Activated CD4-positive, alpha-beta T cell treated with anti-CD3 and anti-CD28 coated beads for 36 hours (primary cell): ENCODE measurements at places on chromosomes 7 and 10.

DNA sequence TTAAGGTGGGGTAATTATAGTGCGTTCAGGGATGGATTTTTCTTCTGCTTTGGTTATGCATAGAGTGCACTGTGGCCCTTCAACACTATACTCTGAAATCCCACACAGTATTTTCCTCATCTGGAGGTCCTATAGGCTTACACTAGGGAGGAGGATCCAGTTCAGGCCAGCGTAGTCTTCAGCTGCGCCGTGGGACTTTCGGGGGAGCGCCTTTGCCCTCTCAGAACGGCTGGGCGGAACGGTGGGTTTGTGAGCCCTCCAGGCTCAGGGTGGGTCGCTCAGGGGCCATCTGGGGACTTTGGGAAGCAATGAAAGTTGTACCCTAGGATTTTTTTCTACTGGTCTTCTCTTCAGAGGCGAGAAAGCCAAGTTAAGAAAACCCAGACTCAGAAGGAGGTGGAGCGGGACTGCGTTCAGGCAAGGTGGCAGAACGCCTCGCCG lies 652 bp upstream of the VPS26A start:
- H3K27ac ChIP-seq, result peak overlapping the region; percentile 91
- DNase-seq, result no peak
- H3K36me3 ChIP-seq, result no peaks in the 10 kb centered on the region
- peak overlapping the region; percentile 90 for H3K4me3 ChIP-seq

DNA sequence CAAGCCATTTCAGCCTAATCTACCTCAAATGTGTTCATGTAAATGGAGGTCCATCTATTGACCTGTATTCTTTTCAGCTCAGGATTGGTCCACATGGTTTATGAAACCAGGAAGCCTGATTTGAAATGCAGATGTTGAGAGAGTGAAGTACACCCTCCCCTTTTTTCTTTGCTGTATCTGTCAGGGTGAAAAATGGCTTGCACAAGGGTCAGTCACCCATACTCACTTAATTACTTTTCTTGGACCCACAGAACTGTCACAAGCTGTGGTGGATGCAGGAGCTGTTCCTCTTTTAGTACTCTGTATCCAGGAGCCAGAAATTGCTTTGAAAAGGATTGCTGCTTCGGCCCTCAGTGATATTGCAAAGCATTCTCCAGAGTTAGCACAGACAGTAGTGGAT lies 41.2 kb downstream of the SPAG6 start:
- DNase-seq, result no peak
- peaks cover 3% of the 10 kb centered on the region for H3K27me3 ChIP-seq
- no peak overlapping the region for H3K27ac ChIP-seq
- no peaks in the 10 kb centered on the region for H3K4me1 ChIP-seq
- H3K4me3 ChIP-seq, result no peak overlapping the region

DNA sequence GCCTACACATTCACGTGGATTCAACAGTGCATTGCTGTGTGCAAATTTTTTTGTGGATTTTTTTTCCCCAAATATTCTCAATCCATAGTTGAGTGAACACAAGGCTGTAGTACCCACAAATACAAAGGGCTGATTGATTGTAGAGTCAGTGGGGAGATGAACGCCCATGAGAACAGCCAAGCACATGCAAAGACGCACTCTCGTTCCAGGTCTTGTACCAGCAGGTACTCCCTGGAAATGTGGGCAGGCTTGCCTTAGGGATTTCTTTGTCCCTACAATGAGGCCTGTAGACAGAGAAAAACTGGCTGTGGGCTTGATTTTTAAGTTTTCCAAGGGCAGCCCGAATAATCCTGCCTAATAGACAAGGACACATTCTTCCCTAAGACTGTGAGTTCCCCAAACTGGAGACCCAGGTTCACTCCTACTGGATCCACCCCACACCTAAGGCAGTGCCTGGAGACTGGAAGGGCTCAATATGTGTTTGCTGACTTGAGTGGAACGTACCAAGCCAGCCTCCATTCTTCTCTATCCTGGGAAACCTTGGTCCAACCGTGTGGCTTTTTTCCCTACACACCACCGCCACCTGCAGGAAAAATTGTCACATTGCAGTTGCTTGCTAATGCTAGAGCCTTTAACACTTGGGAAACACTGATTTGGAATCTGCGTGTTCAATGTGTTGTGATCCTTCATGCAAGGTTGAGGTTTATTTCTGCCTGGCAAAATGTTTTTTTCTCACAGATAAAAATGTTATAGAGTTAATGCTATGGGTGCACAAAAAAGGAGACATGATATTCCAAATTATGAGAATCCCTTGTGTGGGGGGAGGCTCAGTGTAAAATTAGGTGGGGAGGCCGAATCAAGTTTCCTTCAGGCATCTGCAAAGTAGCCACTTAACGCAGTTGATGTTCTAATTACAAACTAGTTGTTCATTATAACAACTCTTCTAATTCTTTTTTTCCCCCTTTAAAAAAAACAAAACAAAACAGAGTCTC lies 49.3 kb downstream of the PPP1R17 start:
- H3K36me3 ChIP-seq, result no peaks in the 10 kb centered on the region
- H3K27me3 ChIP-seq, result peaks cover 3% of the 10 kb centered on the region
- H3K27ac ChIP-seq, result no peak overlapping the region
- H3K4me1 ChIP-seq, result no peaks in the 10 kb centered on the region
- no peak overlapping the region for H3K4me3 ChIP-seq

GRCh38 chr7:16558761-16559302 lies 32.2 kb downstream of the LRRC72 start:
- no peaks in the 10 kb centered on the region for H3K36me3 ChIP-seq
- H3K27ac ChIP-seq, result no peak overlapping the region
- no peak for DNase-seq
- peaks cover 11% of the 10 kb centered on the region for H3K4me1 ChIP-seq
- no peak overlapping the region for H3K4me3 ChIP-seq

GRCh38 chr7:158602905-158603772 lies 15.5 kb upstream of the PTPRN2 start:
- H3K4me1 ChIP-seq, result peaks cover 9% of the 10 kb centered on the region
- peak overlapping the region; percentile 25 for H3K27ac ChIP-seq
- peak; percentile 58 for DNase-seq
- H3K36me3 ChIP-seq, result peaks cover 4% of the 10 kb centered on the region
- H3K27me3 ChIP-seq, result no peaks in the 10 kb centered on the region
- no peak overlapping the region for H3K4me3 ChIP-seq

- no peaks in the 10 kb centered on the region for H3K36me3 ChIP-seq
- no peak overlapping the region for H3K4me3 ChIP-seq
Measured at GRCh38 chr7:36348256-36348655, 41.4 kb upstream of the ANLN start.

DNA sequence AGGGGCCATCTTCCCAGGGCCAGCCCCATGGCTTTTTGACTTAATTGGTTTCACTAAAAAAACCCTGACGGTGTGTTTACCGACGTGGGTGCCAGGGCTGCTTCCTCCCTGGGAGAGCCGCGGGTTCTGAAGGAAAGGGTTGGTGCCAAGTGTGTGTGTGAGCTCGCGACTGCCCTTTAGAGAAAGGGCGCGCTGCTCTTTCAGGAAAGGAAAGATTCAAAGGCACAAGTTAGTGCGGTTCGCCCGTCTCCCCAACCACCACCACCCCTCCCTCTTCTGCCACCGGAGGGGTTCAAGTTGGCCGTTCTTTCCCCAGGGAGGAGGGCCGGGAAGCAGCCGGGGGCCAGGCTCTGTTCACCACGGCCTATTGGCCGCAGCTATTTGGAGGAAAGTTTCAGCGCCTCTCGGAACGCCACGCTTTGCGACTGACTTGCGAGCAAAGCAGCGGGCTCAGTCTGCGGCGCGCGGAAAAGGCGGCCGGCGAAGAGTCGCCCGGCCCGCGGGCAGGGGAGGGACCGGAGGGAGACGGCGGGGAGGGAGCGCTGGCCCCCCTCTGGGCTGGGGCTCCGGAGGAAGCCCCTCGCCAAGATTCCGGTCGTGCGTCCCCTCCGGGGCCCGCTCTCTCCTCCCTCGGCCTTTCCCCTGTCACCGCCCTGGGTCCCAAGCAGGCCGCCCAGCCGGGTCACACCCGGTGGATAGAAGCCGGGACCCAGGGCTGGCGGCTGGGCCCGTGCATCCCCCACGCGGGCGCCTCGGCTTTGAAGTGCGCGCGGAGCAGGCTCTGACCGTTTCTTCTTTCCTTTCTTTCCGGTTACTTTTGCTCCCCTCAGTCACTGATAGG lies 165.9 kb upstream of the PPP1R3A start:
- no peak overlapping the region for H3K27ac ChIP-seq
- peak; percentile 28 for DNase-seq
- H3K4me1 ChIP-seq, result peaks cover 35% of the 10 kb centered on the region
- no peaks in the 10 kb centered on the region for H3K36me3 ChIP-seq

DNA sequence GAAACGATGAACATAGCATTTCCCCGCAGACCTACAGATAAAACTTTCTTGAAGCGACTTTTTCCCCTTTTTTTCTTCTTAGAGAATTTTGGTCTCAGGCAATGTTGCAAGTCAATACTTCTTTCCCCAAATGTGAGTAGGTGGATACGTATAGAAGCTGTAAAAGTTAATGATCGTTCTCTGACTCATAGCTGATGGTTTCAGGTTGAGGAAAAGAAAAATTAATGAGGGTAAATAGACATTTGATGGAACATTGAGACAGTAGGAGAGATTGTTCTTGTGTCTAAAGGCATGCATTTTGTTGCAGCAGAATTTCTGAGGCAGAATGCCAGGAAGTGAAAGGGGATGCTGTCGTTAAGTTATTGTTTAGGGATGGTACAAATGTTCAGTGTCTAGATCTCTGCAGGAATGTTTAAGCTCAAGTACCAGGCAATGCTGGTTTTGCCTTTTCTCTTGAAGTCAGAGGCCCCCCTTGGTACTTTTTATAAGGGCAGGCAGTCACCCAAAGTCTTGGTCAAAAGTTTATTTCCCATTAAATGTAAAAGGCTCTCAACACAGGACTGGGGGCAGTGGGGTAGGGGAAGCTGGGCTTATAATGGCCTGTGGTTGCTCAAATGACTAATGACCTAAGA lies 9.3 kb downstream of the TCF7L2 start:
- no peak for DNase-seq
- H3K27me3 ChIP-seq, result peaks cover 63% of the 10 kb centered on the region
- H3K4me3 ChIP-seq, result no peak overlapping the region
- no peak overlapping the region for H3K27ac ChIP-seq
- H3K36me3 ChIP-seq, result no peaks in the 10 kb centered on the region

GRCh38 chr10:108631332-108631731 lies 1292.0 kb downstream of the XPNPEP1 start:
- no peak for DNase-seq
- H3K36me3 ChIP-seq, result no peaks in the 10 kb centered on the region
- no peak overlapping the region for H3K4me3 ChIP-seq
- no peak overlapping the region for H3K27ac ChIP-seq
- H3K4me1 ChIP-seq, result no peaks in the 10 kb centered on the region
- H3K27me3 ChIP-seq, result no peaks in the 10 kb centered on the region

- H3K27ac ChIP-seq, result no peak overlapping the region
- peaks cover 39% of the 10 kb centered on the region for H3K27me3 ChIP-seq
- H3K36me3 ChIP-seq, result no peaks in the 10 kb centered on the region
- H3K4me3 ChIP-seq, result peak overlapping the region; percentile 61
- DNase-seq, result no peak
Measured at GRCh38 chr10:115092258-115092554, 959 bp upstream of the ATRNL1 start.

GRCh38 chr10:28800144-28800543 lies 122.8 kb downstream of the BAMBI start:
- no peaks in the 10 kb centered on the region for H3K4me1 ChIP-seq
- no peak overlapping the region for H3K4me3 ChIP-seq
- DNase-seq, result no peak
- no peaks in the 10 kb centered on the region for H3K36me3 ChIP-seq
- H3K27ac ChIP-seq, result no peak overlapping the region

DNA sequence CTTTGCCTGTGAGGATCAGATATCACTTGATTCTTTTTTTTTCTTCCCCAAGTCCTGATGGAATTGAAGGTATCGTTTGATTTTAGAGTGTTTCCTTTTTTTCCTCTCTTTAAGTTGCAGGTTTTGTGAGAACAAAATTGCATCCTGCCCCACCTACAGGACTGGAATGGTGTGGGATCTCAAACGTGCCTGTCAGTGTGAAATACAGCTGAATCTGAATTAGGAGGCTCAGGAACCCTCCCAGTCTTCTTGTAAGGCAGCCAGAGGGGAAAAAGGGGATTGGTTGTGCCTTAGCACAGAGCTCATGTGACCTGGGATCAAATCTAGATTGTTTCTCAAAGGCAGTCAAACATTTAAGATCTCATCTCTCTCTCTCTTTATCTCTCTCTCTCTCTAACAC lies 32.7 kb upstream of the KLHL7 start:
- H3K27ac ChIP-seq, result no peak overlapping the region
- H3K4me1 ChIP-seq, result no peaks in the 10 kb centered on the region
- DNase-seq, result no peak
- H3K36me3 ChIP-seq, result no peaks in the 10 kb centered on the region
- H3K27me3 ChIP-seq, result peaks cover 8% of the 10 kb centered on the region

GRCh38 chr10:49286686-49287085 lies 12.3 kb upstream of the C10orf71 start:
- no peak overlapping the region for H3K4me3 ChIP-seq
- H3K27me3 ChIP-seq, result peaks cover 7% of the 10 kb centered on the region
- H3K36me3 ChIP-seq, result no peaks in the 10 kb centered on the region
- no peak overlapping the region for H3K27ac ChIP-seq
- DNase-seq, result no peak
- H3K4me1 ChIP-seq, result no peaks in the 10 kb centered on the region

DNA sequence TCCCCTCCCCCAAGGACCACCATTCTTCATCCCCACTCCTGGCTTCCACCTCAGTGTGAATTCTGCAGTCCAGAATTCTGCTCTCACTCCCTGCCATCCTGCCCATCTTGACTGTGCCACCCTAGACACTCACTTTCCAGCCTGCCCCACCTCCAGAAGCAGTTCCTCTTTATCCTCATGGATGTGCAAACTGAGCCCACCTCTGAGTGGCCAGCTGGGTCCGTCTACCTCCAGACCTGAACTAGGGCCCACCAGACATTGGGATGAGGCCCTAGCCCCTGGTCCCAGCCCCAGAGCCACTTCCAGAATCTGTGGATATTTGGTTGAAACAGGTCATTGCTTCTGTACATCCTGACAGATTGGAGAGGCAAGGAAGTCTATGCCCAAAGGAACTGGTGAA lies 58.5 kb downstream of the GRID1 start:
- H3K27ac ChIP-seq, result no peak overlapping the region
- no peak for DNase-seq
- no peak overlapping the region for H3K4me3 ChIP-seq
- H3K27me3 ChIP-seq, result peaks cover 5% of the 10 kb centered on the region
- H3K4me1 ChIP-seq, result no peaks in the 10 kb centered on the region

GRCh38 chr7:87926581-87927461 lies 7.2 kb upstream of the ADAM22 start:
- H3K4me3 ChIP-seq, result no peak overlapping the region
- H3K27me3 ChIP-seq, result no peaks in the 10 kb centered on the region
- DNase-seq, result peak; percentile 18
- peaks cover 2% of the 10 kb centered on the region for H3K4me1 ChIP-seq

DNA sequence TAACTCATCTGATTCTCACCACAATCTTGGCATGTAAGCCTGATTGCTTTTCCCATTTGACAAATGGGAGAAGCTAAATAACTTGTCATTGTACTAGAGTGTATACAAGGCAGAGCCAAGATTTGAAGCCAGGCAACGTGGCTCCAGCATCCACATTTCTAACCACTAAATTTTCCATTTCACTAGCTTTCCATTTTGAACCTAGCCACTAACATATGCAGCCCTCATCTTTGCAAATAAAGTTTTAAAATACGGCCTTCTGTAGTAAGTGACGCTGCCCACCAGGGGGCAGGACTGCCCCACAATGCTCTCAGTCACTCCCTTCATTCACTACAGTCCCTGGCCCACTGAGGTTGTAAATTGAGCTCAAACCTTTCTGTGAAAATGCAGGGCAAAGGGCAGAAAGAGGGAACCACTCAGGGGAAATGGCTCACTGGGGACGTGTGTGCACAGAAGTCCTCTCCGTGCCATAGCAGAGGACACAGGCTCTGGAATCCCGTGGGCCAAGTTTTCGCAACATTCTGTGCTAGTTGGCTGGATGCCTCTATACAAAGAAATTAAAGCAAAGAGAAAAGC lies 315.7 kb downstream of the TNS3 start:
- H3K27me3 ChIP-seq, result peaks cover 4% of the 10 kb centered on the region
- H3K4me3 ChIP-seq, result no peak overlapping the region
- no peaks in the 10 kb centered on the region for H3K4me1 ChIP-seq
- H3K36me3 ChIP-seq, result no peaks in the 10 kb centered on the region
- no peak overlapping the region for H3K27ac ChIP-seq
